ENCODE measurements at places on chromosomes 7 and 10.

GRCh38 chr10:46026106-46026505, 4.3 kb downstream of the NCOA4 start:
- DNase-seq = no peak

DNA sequence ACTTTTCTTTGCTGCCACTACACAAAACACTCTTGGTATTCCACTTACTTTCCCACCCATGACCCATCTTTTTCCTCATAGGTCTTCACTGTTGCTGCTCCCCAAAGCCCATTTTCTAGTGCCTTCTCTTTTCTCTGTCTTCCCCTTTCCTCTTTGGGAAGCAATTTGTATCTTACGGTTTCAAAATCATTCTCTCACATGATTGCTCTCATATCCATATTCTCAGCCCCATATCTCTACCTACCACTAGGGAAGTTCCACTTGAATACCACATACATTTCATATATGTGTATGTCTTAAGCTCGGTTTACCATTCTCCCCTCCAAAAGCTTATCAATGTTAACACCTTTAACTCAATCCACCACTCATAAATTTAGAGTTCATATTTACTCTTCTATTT, 3.2 kb upstream of the UBE2D1 start:
- no peak for DNase-seq

DNA sequence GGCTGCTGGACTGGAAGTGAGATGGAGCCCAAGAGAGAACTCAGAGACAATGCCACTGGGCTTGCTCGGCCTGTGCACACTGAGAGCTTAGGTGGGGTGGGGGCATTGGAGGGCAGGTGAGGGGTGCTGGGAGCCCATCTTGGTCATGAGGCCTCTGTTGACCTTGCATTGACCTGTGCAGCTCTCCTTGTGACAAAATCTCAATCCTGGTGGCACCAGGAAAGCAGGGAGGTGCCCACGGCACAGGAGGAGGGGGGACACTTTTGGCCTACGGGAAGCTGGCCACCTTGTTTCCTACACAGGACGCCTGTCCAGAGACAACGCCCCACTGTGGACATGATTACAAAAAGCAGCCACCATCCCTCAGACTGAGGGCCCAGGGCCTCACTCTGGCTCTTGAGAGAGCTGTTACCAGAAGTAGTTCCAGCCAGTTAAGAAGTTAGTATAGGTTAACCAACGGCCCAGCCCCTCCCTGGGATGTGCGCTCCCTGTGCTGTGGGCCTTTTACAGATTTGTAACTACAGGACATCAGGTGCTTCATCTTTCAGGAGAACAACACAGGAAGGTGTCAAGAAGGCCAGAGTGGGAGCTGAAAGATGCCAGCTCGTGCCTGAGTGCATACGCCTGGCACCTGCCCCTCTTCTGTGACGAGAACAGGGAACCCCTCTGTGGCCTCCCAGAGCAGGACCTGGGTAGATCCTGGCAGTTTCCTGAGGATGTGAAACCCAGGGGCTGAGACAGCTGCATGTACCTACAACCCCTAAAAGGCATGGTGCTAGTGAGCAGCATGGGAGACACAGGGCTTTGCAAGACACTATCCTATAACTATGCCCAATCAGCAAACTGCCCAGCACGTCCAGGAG, 10.3 kb downstream of the PKD1L1 start:
- DNase-seq = no peak

GRCh38 chr7:117163101-117163500, 159.8 kb downstream of the WNT2 start:
- DNase-seq = no peak

GRCh38 chr7:38424750-38425463, 151.5 kb upstream of the TARP start:
- no peak for DNase-seq

All from activated CD4-positive, alpha-beta T cell treated with anti-CD3 and anti-CD28 coated beads, Interleukin-2, amount 50 U/mL, for 24 hours (primary cell).